ENCODE measurements at places on chromosomes 3 and 15. TPM values are rescaled to one million over a fixed set of nuclear protein-coding genes. Genes with fewer than 3 reads are reported as not detected.

DNA sequence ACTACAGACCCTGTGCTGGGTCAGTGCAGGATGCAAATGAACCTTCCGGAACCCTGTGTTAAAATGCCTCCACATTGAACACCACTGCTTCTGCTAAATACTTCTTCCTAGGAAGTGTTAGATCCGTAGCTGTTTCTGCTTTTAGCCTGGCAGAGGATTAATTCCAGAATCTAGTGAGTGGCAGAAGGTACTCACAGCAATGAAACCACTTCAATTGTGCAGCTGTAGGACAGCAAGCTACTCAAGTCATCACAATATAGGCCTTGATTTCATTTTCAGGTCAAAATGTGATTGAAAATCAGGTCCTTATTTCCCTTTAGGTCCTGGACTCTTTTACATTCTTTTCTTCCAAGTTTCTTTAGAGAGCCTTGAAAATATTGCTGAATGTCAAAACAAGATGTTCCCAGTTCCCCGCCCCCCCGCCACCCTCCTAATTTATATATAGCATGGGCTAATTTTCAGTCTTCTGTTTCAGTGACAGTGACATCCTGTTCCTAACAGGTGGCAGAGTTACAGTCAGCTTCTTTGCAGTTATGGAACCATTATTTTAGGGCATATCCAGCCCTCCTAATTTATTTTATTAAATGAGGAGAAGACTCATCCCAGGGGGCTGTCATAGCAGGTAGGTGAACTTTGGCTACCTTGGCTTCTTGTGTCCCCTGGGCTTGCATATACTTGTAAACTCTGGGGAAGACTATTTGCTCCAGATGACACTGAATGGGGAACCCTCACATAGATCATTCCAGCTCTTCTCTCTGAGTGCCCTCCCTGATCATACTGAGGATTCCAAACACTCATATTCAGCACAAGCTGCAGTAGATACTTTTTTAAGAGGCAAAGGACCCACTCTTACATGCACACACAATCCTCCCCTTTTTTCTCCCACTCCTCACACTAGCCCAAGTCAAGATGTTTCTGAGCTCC is 28.0 kb upstream of the ARNT2 start:
- H3K36me3 ChIP-seq, result no peaks in the 10 kb centered on the region
- no peak overlapping the region for H3K27ac ChIP-seq
- no peaks in the 10 kb centered on the region for H3K4me1 ChIP-seq
- no peaks in the 10 kb centered on the region for H3K27me3 ChIP-seq
- DNase-seq, result no peak

DNA sequence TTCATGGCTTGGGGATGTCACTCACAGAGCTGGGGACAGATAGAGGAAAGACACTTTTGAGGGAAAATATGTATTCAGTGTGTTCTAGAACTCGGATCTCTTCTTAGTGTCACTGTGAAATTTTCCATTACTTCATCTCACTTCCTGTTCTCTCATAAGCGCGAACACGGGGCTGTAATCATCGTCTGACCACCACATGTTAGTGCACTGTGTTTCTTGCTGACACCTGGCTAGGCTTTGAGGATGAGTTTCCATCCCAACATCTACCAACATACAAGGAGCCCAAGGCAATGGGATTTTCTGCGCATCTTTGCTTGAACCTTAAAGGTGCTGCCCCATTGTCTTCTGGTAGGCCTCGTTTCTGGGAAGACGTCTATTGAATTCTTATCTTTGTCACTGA is 84.0 kb downstream of the LIPC start:
- H3K4me1 ChIP-seq, result no peaks in the 10 kb centered on the region
- no peak overlapping the region for H3K27ac ChIP-seq
- no peak overlapping the region for H3K4me3 ChIP-seq
- no peak for DNase-seq
- H3K36me3 ChIP-seq, result no peaks in the 10 kb centered on the region

TGM4 gene
- not detected for total RNA-seq

GRCh38 chr15:73716417-73716816 is 32.2 kb downstream of the CD276 start:
- H3K27ac ChIP-seq, result no peak overlapping the region
- no peak for DNase-seq
- H3K4me3 ChIP-seq, result no peak overlapping the region
- no peaks in the 10 kb centered on the region for H3K36me3 ChIP-seq
- H3K27me3 ChIP-seq, result no peaks in the 10 kb centered on the region
- H3K4me1 ChIP-seq, result no peaks in the 10 kb centered on the region

DNA sequence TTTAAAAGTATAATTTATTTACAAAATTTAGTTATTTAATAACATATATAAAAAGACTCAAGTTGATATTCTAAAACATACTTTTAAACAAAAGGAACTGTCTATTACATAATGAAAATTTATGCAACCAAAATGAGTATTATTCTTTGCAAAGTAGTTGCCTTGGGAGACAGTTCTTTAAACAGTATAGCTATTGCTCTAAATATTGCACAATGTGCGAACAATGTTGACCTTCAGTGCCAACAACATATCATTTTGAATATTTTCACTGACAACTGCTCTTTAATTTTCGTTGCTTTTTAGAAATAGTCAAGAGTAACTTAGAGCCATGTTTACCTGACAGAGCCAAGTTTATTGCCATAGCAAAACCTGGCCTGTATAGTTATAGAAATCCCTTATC is 124.9 kb downstream of the ZBTB20 start:
- no peak overlapping the region for H3K4me3 ChIP-seq
- no peak for DNase-seq
- H3K27ac ChIP-seq, result no peak overlapping the region
- H3K4me1 ChIP-seq, result no peaks in the 10 kb centered on the region
- H3K27me3 ChIP-seq, result no peaks in the 10 kb centered on the region

SOX14 gene
- total RNA-seq, result not detected
